Activated CD4-positive, alpha-beta memory T cell treated with anti-CD3 and anti-CD28 coated beads for 36 hours (primary cell): ENCODE measurements at places on chromosomes 2 and 18. TPM values are rescaled to one million over a fixed set of nuclear protein-coding genes. Genes with fewer than 3 reads are reported as not detected.

Gene SCYGR8
- total RNA-seq = not detected

Gene RAB27B
- 0.22 TPM for total RNA-seq

Gene GREB1
- total RNA-seq = 0.29 TPM

Gene ROCK2
- total RNA-seq = 16.6 TPM

Gene CD8A
- 2.7 TPM for total RNA-seq

Gene LIMS3
- total RNA-seq = 3.3 TPM

Gene PSTPIP2
- total RNA-seq = 13.5 TPM

Gene C2orf66
- not detected for total RNA-seq

Gene RAX
- total RNA-seq = not detected

Gene SESTD1
- 13.1 TPM for total RNA-seq

Gene LHCGR
- not detected for total RNA-seq

Gene PIKFYVE
- 22.4 TPM for total RNA-seq

Gene SLC4A3
- not detected for total RNA-seq

Gene SLC66A3
- 15.9 TPM for total RNA-seq

Gene EVX2
- not detected for total RNA-seq

Gene MRO
- not detected for total RNA-seq

Gene SERPINB3
- not detected for total RNA-seq

Gene FTCDNL1
- 2.9 TPM for total RNA-seq

Gene SERPINB13
- not detected for total RNA-seq

Gene CFAP65
- total RNA-seq = not detected

Gene ANKRD30BL
- total RNA-seq = not detected
